ENCODE measurements at places on chromosomes 13 and 19. TPM values are rescaled to one million over a fixed set of nuclear protein-coding genes. Genes with fewer than 3 reads are reported as not detected.

Gene ADPRHL1
- total RNA-seq = 4.8 TPM

Gene AMER2
- not detected for total RNA-seq

Gene CFAP97D2
- total RNA-seq = not detected

Gene KIR3DL1
- total RNA-seq = not detected

Gene CYP4F3
- total RNA-seq = 0.10 TPM

DNA sequence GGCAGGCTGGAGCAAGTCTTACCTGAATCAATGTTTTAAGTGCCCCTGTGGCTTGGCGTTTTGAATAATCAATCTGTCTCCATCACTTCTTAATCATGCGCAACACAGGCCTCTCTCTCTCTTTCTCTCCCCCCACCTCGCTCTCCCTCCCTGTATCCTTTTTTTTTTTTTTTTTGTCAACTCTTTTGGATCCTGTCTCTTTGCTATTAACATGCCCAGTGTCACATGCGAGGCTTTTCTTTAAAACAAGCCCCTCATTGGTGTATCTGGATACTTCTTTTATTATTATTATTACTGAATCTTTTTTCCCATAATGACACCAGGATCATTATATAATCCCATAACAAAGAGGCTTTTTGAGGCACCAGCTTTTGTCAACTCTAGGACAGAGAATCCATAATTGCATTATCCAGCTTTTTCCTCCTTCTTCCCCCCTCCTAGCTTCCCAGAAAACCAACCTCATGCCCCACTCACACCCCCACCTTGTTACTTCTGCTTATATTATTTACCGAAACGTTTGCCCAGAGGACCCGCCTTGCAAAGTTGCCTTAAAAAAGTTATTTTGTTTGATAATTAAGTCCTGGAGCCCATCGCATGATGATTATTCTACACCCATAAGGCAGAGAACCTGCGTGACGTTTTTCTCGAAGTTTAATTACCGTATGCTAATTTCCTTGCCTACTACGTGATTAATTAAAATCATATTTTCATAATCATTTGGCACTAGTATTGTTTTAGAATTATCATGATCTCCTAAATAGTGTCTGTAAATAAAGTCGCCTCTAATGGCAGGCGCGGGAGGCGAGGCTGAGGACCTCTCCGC, 148.1 kb upstream of the ZNF536 start:
- peaks cover 15% of the 10 kb centered on the region for H3K4me1 ChIP-seq
- no peaks in the 10 kb centered on the region for H3K36me3 ChIP-seq
- no peak overlapping the region for H3K27ac ChIP-seq
- no peak overlapping the region for H3K4me3 ChIP-seq
- no peak for DNase-seq
- peaks cover 10% of the 10 kb centered on the region for H3K27me3 ChIP-seq

DNA sequence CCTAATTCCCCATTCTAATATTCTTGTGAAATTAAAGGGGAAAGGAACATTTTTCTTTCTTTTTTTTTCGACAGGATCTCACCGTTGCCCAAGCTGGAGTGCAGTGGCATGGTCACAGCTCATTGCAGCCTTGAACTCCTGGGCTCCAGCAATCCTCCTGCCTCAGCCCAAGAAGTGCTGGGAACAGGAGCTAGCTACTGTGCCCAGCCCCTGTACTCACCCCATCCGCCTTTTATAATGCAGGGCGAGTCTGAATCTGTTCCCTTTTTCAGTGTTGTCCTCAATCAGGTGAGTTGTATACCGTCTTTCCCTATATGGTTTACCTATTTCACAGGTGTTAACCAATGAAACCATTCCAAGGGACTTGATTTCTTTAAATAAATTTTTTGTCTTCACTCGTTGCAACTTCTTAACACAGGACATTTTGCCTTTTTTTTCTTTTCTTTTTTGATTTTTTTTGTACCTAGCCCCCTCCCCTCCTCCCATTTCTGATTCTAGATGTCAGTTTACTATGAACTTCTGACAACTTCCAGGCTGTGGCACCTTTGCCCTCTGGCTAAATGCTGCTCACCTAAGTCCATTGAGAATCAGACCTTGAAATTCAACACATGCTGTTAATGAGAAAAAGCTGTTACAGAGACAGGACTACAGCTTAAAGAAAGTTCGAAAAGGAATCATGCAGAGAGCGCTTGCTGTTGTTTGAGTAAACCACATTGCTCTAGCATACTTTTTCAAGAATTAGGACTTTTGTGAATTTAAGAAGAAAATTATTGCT, 562.1 kb upstream of the KLF12 start:
- H3K4me3 ChIP-seq = no peak overlapping the region
- no peaks in the 10 kb centered on the region for H3K4me1 ChIP-seq
- H3K27me3 ChIP-seq = no peaks in the 10 kb centered on the region
- H3K27ac ChIP-seq = no peak overlapping the region

DNA sequence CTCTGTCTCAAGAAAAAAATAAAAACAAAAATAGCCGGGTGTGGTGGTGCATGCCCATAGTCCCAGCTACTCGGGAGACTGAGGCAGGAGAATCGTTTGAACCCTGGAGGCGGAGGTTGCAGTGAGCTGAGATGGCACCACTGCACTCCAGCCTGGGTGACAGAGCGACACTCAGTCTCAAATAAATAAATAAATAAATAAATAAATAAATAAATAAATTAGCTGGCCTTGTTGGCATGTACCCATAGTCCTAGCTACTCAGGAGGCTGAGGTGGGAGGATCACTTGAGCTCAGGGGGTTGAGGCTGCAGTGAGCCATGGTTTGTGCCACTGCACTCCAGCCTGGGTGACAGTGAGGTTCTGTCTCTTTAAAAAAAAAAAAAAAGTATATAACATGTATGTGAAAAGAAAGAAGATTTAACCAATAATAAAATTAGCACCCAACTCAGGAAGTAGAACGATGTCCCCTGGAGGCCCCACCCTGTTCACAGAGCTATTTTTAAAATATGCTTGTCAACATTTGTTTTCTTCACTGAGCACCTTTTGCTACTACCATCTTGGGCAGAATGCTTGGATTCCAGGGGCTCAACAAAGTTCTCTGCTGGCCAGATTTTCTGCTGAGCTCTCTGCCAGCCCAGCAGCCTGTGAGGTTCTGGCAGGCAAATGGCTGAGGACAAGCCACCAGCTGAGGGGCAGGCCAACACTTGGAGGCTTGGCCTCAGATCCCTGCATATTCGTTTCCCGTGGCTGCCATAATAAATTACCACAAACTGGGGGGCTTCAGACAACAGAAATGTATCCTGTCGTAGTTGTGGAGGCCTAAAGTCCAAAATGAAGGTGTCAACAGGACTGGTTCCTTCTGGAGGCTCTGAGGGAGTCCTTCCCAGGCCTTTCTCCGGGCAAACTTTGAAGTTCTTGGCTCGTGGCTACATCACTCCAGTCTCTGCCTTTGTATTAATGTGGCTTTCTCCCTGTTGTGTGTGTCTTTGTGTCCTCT, 5.2 kb downstream of the SLC25A42 start:
- no peak for DNase-seq
- H3K27me3 ChIP-seq = no peaks in the 10 kb centered on the region
- H3K4me3 ChIP-seq = no peak overlapping the region
- no peaks in the 10 kb centered on the region for H3K36me3 ChIP-seq
- peaks cover 6% of the 10 kb centered on the region for H3K4me1 ChIP-seq
- H3K27ac ChIP-seq = no peak overlapping the region

DNA sequence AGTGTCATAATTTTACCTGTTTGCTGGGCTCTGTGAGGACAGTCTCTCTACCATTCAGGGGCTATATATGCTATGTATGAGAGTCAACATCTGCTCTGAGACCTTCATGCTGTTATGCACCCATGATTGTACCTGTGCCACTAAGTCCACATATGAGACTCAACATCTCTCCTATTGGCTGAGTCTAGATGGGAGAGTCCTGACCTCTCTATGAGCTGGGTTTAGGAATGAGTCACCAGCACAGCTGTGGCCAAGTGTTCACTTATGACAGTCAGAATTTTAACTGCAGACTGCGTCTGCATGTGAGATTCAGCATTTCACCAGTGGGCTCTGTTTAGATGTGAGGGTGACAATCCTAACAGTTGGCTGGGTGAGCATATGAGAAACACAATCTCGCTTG, 49.5 kb downstream of the ZNF729 start:
- DNase-seq = no peak
- H3K27ac ChIP-seq = no peak overlapping the region
- H3K36me3 ChIP-seq = no peaks in the 10 kb centered on the region
- no peak overlapping the region for H3K4me3 ChIP-seq
- no peaks in the 10 kb centered on the region for H3K4me1 ChIP-seq
- no peaks in the 10 kb centered on the region for H3K27me3 ChIP-seq

DNA sequence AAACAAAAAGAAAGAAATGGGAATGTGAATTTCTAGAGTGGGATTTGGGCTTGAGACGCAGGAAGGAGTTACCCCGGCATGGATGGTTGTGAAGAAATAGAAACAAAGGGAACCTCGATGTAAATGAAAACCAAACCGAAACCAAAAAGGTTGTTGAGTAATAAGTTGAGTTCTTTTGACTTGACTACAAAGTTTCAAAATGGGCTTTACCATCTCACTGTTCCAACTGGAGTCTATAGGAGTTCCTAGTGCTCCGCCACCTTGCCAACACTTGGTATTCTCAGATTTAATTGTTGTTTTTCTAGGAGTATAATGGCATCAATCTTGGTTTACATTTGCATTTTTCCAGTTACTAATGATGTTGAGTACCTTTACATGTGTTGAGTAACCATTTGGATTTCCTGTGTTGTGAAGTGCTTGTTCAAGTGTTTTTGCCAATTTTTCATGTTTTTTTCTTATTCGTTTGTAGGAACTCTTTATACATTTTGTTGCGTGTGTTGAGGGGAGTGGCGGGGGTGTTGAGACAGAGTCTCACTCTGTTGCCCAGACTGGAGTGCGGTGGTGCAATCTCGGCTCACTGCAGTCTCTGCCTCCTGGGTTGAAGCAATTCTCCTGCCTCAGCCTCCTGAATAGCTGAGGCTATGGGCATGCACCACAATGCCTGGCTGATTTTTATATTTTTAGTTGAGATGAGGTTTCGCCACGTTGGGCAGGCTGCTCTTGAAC, 9.2 kb downstream of the UBE2S start:
- no peak overlapping the region for H3K27ac ChIP-seq
- peaks cover 14% of the 10 kb centered on the region for H3K36me3 ChIP-seq
- no peaks in the 10 kb centered on the region for H3K27me3 ChIP-seq
- no peak for DNase-seq

- H3K4me3 ChIP-seq = no peak overlapping the region
- no peaks in the 10 kb centered on the region for H3K4me1 ChIP-seq
- no peaks in the 10 kb centered on the region for H3K36me3 ChIP-seq
- H3K27me3 ChIP-seq = no peaks in the 10 kb centered on the region
Observed at GRCh38 chr13:78323848-78324247, 279.5 kb downstream of the POU4F1 start.

- no peak overlapping the region for H3K27ac ChIP-seq
- H3K36me3 ChIP-seq = no peaks in the 10 kb centered on the region
- no peaks in the 10 kb centered on the region for H3K4me1 ChIP-seq
Observed at GRCh38 chr13:42847891-42848663, 66.7 kb downstream of the FAM216B start.

Data from Panc1 (cell line).